ENCODE measurements at places on chromosomes 5 and 9. TPM values are rescaled to one million over a fixed set of nuclear protein-coding genes. Genes with fewer than 3 reads are reported as not detected.

The SPATA31C1 gene
- total RNA-seq = not detected

The FGFR4 gene
- total RNA-seq = 0.98 TPM

The RGS3 gene
- 63.5 TPM for total RNA-seq

The HSPA4 gene
- 302 TPM for total RNA-seq

The CER1 gene
- total RNA-seq = not detected

The SHLD3 gene
- 8.0 TPM for total RNA-seq

The GPR151 gene
- total RNA-seq = not detected

The ZNF454 gene
- not detected for total RNA-seq

The IL9 gene
- 198 TPM for total RNA-seq

The KCNV2 gene
- total RNA-seq = not detected

The ORM2 gene
- total RNA-seq = 1.0 TPM

The CXCL14 gene
- not detected for total RNA-seq

The GABRA1 gene
- total RNA-seq = not detected

The F2RL1 gene
- 1.9 TPM for total RNA-seq

The ESM1 gene
- total RNA-seq = 0.18 TPM

The CCNJL gene
- 0.30 TPM for total RNA-seq

The GLRA1 gene
- total RNA-seq = not detected

The LHFPL2 gene
- 0.22 TPM for total RNA-seq

The LPAR1 gene
- 0.22 TPM for total RNA-seq

The TSSK1B gene
- total RNA-seq = not detected

The GLRX gene
- total RNA-seq = 12.8 TPM

The FCN1 gene
- total RNA-seq = not detected

The NME5 gene
- not detected for total RNA-seq

The STPG3 gene
- total RNA-seq = not detected

The FAM221B gene
- total RNA-seq = not detected

The FOXE1 gene
- total RNA-seq = not detected

The PCDHGB6 gene
- 0.08 TPM for total RNA-seq

The C9orf40 gene
- total RNA-seq = 13.7 TPM

The FSTL4 gene
- 1.7 TPM for total RNA-seq

The PCDHGA8 gene
- not detected for total RNA-seq

The PDCD1LG2 gene
- 0.11 TPM for total RNA-seq

The ADAMTS13 gene
- 0.91 TPM for total RNA-seq

The SOX30 gene
- total RNA-seq = not detected

The ANKRD33B gene
- total RNA-seq = 7.7 TPM

The AIF1L gene
- 2.0 TPM for total RNA-seq

The ENTPD8 gene
- total RNA-seq = not detected

The ABO gene
- total RNA-seq = 0.08 TPM

The ZNF366 gene
- total RNA-seq = not detected

The ARHGEF37 gene
- total RNA-seq = 0.53 TPM

The FRMPD1 gene
- total RNA-seq = not detected

The SPINK13 gene
- total RNA-seq = not detected

The PCDHGA9 gene
- total RNA-seq = 0.16 TPM

The NUTM2F gene
- not detected for total RNA-seq

The FOXD4L3 gene
- not detected for total RNA-seq

The KCNMB1 gene
- 0.03 TPM for total RNA-seq
